ENCODE measurements at places on chromosomes 7 and 10.

DNA sequence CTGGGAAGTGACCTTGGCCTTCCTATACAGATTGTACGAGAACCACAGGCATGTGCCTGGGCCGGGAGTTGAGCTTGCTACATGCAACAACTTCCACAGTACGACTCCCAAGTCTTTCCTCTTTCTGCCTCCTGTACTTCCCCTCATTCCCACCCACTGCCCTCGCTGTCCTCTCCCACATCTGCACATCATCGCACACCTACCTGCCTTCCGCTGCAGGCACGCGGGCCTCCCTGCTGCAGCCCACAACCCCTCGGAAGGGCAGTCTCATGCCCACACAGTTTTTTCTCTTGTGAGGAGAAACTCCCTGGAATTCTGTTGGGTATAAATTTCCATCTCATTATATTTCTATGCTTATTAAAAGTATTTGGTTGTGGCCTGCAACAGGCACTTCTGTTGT, 117.2 kb downstream of the ACTR3B start:
- DNase-seq = no peak

DNA sequence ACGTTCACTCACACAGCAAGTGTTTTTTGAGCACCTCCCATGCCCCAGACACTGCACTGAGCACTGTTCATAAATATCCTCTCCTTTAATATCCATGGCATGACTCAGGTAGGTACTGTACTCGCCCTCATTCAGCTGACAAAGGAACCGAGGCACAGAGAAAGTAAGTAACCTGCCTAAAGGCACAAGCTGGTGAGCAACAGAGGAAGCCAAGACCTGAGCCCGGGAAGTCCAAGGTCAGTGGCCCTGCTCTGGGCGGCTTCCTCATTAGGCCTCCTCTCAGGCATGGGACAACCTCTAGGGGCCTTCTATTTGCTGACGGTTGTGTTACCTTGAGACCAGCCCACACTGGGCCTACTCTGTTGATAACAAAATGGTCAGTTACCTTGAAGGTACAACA, 45.1 kb upstream of the EZH2 start:
- DNase-seq = no peak

DNA sequence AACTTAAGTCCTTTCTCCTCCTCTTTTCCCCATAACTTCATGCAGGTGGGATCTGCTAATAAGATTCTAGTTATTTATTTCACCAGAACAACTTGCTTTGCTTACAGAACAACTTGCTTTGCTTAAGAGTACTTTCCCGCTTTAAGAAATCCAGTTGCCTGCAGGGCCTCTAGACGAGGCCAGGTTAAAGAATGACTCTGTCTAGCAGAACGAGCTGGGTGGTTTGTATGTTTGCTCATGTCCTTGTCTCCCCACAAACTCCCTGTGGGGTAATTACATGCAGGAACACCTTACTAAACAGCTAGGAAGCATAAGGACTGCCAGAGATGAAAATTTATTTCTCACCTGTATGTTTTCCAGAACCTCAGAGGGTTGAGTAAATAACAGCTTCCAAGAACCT, 8.8 kb upstream of the FZD8 start:
- no peak for DNase-seq

DNA sequence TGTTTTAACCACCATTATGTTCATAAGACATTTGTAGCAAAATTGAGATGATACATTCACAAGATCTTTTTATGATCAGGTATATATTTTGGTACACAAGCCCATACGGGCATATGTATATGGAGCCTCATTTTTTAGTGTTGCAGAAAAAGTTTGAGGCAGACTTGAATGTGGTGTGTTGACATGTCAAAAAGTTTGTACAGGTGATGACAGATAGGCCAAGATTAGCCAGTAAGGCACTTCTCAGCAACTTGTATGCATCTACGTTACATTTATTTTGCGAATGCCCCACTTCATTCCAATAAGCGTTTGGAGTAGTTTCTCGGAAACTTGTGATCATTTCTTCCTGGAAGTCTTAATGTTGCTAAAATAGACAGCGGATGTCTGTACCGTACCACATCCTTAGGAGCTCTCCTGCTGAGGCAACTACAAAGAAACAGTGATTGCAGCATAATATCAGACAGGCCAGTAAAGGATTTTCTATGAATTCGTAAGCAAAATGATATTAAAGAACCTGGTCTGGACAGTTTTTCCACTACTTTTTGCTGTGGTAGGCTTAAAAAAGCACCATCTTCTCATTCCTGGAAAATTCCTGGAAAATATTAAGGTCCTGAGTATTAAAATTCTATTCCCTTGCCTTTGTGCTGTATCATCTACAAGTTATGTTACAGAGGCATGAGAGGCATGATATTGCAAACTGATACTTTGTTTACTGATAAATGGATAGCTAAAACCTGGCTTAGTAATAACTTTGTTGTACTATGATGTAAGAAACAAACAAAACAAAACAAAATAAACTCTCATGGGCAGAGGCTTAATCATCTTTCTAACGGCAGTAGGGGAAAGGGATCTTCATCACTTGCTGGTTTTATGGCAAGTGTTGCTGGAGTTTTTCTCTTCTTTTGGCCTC, 153.6 kb downstream of the HDAC9 start:
- no peak for DNase-seq

- DNase-seq = no peak
Measured at GRCh38 chr7:141377906-141378305, 173.3 kb upstream of the AGK start.

- no peak for DNase-seq
Measured at GRCh38 chr10:88086187-88086960, 222.9 kb downstream of the PTEN start.

DNA sequence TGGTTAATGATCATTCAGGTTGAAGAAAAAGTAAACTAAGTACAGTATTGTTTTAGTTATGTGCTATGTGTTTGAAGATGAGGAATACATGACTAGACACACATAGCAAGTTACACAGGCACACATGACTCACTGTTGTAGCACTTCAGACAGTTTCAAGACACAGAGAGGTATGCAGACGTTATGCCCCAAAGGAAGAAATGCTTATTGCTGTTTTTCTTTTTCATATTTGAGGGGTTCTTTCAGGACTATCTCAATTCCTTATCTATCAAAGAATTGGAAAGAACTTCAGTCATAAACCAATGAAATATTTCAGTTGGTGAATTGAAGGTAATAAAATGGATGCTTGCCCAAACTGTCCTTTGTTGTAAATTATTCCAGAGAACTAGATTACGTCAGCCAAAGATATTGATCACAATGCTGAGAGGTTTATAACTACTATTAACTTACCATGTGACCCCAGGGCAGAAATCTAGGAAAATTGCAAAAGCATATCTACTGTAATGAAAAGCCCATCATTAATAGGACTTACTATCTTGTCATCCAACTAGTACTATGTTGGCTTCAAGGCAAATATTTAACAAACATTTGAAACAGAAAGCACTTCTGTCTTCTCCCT, 61.2 kb upstream of the CAPZA2 start:
- no peak for DNase-seq

DNA sequence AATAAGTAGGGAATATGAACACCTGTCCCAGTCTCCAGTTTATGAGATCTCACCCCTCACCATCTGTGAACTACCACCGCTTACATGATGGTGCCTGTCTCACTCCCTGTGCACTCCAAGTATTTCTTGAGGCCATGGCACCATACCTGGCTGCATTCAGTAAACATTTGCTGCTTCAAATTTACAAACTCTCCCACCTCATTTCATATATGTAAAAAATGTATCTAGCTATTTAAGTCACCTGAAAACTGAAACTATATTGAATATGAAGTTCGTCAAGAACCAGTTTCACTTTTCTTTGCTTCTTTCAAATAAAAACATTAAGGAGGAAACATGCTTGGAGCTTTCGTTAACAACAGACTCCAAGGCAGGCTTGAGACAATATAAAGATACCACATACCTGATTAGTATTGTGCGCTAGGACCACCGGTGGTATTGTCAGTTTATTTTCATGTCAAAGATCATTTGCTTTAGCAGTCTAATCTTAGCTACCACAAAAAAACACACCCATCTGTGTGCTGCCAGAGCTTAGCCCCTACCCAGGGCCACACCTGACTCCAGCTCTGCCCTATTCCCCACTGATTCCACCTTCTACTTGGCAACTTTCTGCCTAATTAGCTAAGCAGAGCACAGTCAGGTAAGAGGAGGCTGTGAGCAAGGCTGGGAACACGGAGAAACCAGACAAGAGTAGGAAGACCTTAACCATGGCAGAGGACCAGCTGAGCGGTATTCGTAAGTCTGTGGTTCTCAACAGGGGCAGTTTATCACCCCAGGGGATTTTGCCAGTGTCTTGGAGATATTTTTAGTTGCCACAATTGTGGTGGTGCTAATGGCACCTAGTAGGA, 92.0 kb downstream of the ZFAND4 start:
- DNase-seq = no peak

GRCh38 chr10:52755297-52756062, 17.1 kb downstream of the MBL2 start:
- no peak for DNase-seq

- no peak for DNase-seq
Measured at GRCh38 chr7:65449505-65449852, 75.8 kb downstream of the ZNF92 start.

DNA sequence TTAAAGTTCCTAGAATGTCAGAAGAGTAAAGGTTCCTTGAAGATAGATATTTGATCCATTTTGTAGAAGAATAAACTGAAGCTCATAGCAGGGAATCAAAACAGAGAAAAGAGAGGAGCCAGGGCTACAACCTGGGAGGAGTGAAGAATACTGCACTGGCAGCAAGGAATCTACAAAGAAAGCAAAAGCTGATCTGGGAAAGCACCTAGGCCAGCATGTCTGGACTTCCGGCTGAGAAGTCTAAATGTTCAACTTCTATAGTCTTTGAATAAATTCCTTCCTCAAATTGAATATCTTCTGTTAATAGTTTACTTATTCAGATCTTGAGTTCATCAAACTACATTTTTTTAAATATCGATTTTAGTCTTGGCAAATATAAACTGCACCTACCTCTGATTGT, 78.2 kb downstream of the VPS41 start:
- no peak for DNase-seq

Measured in stimulated activated CD8-positive, alpha-beta memory T cell treated with anti-CD3 and anti-CD28 coated beads, Interleukin-7, amount 100 ng/mL, for 4 hours (primary cell).